ENCODE measurements at places on chromosomes 3 and 15. TPM values are rescaled to one million over a fixed set of nuclear protein-coding genes. Genes with fewer than 3 reads are reported as not detected.

DNA sequence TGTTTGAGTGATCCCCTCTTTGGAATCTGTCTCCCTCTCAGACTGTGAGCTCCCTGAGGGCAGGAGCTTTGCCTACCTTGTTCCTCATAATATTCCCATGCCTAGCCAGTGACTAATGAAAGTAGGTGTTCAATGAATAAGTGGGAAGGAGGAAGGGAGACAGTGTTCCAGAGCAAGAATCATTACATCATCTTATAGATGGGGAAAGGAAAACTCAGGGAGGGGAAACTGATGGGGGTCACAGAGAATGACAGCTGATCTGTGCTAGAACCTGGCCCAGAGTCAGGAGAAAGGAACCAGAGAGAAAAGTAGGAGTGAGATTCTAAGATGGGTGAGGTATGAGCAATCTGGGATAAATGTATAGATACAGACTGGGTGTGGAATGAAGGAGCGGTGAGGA, 29.9 kb downstream of the LINGO1 start:
- DNase-seq = no peak

DNA sequence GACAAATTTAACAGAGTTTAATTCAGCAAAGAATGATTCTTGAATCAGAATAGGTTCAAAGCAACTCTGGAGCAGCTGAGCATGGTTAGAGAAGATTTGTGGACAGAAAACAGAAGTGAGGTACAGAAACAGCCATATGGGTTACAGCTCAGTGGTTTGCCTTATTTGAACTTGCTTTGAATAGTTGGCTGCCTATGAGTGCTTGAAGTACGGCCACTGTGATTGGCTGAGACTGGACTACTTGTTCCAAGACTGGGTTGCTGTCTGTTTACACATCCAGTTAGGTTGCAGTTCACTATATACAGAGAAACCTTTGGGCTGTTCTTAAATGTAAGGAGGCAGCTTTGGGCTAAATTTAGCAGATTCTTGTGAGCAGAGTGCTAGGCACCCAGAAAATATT, 79.4 kb upstream of the CADPS start:
- no peak for DNase-seq

DNA sequence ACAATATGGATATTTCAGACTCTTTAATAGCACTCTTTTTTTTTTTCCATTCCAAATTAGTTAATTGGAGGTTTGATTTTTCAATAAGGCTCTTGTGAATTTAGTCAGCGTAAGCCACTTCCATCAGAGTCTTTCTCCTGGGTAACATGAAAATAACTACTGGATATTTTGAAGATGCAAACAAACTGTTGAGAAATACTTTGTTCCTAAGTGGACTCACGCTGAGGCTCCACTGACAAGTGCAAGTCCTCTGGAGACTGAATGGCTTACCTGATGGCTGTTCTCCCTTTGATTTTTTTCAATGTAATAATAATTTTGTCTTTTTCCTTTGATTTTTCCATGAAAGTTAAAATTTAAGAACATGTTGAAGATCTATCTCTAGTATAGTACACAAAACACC, 26.0 kb upstream of the TM4SF1 start:
- DNase-seq = no peak

DNA sequence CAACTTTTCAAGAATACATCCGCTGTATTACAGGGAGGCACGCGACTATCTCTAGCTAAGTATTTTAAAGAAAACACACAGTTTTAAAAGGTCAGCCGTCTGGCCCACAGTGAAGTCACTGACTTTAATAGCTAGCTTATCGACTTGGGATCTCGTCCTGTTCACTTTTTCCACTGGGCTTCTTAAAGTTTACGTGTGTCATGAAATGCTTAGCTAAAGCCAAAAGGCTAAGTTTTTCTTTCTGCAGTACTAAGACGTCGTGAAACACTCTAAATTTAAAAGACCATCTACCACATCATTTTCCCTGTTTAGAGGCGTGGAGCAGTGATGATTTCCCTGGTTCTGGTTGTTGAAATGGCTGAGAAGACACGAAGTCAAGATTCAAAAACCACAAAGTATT, 27.1 kb downstream of the LRIG1 start:
- peak; percentile 95 for DNase-seq

GRCh38 chr3:149816986-149817385, 4.0 kb downstream of the RNF13 start:
- DNase-seq = no peak

GRCh38 chr3:48507256-48508061, 3.5 kb upstream of the SHISA5 start:
- DNase-seq = peak; percentile 72

DNA sequence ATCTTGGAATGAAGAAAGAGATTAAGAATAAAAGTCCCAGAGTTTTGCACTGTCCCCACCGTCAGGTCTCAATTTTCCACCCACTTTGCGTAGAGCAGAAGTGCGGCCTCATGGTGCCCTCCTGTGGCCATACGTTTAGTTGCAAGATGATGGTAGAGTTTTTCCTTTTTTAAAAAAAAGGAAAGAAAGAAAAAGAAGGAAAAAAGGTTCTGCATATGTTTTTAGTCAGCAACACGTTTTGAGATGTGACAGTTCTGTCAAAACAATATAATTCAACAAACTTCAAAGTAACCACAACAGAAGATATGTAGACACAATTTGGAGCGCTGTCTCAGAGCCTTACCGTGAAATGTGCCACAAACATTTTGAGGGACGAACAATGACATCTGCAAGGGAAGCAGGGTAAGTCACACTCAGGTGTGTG, 24.6 kb downstream of the EBLN2 start:
- DNase-seq = peak; percentile 44

HGD gene
- total RNA-seq = 0.44 TPM

ZNF662 gene
- 0.83 TPM for total RNA-seq

WDR93 gene
- total RNA-seq = not detected

DNA sequence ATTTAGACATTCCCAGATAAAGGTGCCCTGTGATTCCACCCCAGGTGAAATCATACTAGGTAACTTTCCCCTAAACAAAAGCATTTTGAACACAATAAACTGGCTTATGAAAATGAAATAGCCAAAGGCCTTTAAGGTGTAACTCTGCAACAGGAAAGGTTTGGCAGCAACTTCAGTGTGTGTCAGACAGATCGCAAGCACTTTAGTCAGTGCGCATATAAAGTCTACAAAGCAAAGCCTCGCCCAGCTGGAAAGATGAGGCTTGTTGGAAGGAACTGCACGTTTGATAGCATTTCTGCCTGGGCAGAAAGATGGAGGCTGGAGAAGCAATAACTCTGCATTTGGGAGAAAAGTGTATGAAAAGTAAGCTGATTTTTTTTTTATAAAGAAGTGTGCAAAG, 57.9 kb downstream of the PRICKLE2 start:
- DNase-seq = no peak

GRCh38 chr15:74199297-74199652, 3.3 kb downstream of the STRA6 start:
- DNase-seq = no peak

LRRN1 gene
- not detected for total RNA-seq

- no peak for DNase-seq
Observed at GRCh38 chr3:14343338-14344112, 58.9 kb upstream of the SLC6A6 start.

DNA sequence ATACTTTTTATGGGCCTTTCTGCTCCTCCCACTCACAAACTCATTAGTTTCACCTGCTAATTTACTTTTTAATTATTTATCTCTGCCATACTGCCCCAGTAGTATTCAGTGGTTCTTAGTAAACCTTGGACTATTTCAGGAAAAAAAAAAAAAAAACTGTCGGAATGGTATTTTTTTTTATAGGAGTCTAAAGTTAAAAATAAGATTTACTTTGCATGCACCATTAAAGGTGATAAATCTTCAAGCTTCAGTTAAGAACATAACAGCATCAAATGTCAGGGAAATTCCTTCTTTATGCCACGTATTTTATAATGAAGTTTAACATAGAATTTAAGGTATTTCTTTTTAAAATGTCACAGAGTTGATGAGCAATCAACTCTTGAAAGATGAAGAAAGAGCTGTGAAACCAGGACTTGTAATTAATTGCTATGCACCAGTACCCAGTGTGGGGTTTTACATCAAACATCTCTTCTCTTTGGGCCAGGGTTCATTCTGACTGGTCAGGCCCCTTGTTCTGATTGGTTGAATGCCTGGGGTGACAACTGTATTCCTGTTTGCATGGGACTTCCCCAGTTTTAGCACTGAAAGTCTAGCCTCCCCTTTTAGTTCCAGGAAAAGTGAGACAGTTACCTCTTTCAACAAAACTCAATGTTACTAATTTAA, 40.3 kb upstream of the PTPRG start:
- no peak for DNase-seq

DNA sequence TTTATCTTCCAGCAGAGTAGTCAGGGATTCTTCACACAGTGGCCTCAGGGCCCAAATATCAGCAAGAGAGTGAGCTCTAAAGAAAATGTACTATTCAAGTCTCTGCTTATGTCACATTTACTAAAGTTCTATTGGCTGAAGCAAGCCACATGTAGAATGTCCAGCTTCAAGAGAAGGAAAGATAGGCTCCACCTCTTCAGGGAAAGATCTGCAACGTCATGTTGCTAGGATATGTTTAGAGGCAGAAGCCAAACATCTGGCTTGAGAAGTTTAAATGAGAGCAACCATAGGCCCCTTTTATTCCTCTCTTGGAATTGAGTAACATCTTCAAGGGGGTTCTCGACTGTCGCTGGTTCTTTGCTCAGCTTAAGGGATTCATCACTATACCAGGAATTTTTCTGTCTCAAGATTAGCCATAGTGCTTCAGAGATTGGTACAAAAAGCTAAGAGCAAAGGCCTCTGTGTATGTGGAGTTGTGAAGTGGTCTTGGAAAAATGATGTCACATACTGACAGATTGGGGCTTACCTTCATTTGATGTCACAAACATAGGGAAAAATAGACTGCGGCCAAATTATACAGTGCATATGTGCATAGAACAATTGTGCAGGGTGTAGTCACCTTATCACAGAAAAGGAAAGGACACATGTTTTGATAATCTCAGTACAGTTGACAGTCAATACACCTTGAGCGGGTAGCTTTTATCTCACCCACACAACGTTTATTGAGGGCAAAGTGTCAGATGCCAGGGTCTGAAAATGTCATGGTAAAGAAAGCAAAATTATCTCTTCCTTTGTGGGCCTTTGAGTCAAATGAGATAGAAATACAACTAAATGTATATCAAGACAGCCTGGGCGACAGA, 11.3 kb upstream of the THRB start:
- DNase-seq = no peak

DNA sequence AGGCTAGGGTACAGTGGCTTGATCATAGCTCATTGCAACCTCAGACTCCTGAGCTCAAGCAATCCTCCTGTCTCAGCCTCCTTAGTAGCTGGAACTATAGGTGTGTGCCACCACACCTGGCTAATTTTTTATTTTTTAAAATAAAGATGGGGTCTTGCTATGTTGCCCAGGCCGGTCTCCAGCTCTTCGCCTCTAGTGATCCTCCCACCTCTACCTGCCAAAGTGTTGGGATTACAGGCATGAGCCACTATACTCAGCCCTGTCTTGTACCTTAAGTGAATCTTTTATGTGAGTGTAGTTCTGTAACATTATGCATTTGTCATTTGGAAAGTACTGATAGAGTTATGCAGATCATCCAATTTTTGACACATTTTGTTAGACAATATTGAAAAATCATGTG, 66.9 kb upstream of the C15orf39 start:
- no peak for DNase-seq

All from endothelial cell of umbilical vein (primary cell).